Hippocampal formation (tissue), 2 donors: ENCODE measurements at places on chromosomes 5 and 9.
A peak's percentile ranks its signal among the peaks of the same experiment; 100 is the strongest.

DNA sequence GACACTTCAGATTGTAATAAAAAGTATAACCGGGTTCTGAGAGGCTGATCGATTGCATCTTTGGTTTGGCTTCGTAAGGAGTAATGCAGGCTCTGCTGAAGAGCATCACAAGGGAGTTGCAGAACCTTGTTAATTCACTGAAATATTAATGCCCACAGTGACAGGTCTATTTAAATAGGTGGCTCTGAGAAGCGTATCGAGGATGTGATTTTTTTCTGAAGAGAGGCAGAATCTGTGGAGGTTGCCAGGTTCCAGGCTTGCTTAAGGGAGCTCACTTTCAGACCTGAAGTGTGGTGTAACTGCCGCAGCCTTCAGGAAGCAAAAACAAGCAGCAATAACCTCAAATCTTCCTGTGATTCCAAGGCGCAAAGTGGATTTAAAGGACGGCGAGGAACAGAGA is 80.3 kb downstream of the ANKRD33B start:
- DNase-seq, result no peak

DNA sequence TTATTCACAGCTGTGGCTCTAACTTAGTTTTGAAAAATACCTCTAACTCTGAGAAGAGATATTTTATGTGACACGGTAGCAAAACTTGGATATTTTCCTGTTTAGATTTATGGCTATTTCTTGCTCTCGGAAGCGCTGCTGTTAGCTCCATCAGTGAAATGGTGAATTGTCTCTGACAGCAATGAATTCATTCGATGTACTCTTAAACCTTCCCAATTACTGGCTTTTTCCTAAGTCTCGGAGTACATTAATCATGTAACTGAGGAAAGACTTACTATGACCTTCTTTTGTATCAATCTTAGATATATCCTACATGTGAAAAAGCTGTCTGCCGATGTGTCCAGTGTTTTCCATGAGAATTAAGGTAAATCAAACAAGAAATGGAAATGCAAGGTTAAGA is 613.0 kb downstream of the KIF4B start:
- no peak for DNase-seq

DNA sequence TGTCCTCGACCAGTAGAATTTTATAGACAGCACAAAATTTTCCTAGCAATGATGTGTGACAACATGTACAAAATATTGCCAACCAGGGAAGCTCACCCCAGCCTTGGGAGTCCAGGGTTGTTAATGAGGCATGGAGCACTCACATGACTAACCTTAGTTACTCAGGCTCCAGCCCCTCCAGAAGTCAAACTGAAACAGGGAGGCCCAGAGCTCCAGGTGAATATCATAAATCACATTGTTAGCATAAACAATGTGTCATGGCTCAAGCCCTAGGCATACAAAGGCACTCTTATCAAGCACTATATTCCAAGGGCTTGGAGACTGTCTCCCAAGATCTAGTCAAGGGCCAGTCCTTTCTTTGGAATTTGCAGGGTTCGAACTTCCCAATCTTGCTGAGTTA is 44.4 kb downstream of the TNFAIP8 start:
- no peak for DNase-seq

GRCh38 chr5:3340471-3340870 is 255.2 kb upstream of the IRX1 start:
- no peak for DNase-seq

- DNase-seq, result no peak
Measured at GRCh38 chr5:167050568-167051401, 1240.7 kb upstream of the WWC1 start.

- peak; percentile 36 for DNase-seq
Measured at GRCh38 chr9:27535701-27536118, 6.1 kb upstream of the MOB3B start.

DNA sequence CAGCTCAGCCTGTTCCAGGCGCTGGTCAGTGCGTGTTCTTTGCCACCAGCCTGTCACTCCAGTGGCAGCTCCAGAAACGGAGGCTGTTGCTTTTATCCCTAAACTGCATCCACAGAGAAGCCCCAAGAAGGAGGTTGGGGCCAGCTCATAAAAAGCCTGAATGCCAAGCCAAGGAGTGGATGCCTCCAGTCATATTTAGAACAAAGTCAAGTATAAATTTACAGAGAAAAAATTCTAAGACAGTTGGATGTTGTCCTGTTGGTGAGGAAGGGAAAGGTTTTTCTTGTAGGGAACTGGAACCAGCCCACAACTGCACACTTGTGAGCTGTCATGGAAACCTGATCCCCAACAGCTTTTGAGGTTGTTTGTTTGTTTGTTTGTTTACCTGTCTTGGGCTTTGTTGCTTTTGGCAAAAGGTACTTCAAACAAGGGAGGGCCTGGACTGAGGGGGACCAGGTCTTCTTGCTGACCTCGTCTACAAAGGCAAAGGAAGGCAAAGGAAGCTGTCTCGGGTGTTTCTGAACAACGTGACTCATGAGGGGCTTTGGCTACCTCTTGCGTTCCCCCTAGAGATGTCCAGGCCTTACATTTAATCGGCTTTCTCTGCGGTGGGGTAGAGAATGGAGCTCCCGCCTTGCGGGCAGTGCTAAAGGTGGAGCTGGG is 36.7 kb downstream of the OLFML2A start:
- DNase-seq, result no peak
